Stimulated activated CD4-positive, alpha-beta T cell treated with anti-CD3 and anti-CD28 coated beads, Interleukin-12 subunit alpha, Interleukin-12 subunit beta, amount 100 ng/mL, for 4 hours (primary cell): ENCODE measurements at places on chromosomes 3 and 15.

- no peak for DNase-seq
These were observed 121.4 kb upstream of the PHLDB2 start for GRCh38 chr3:111737706-111738086.

GRCh38 chr3:59899061-59899460 is 849.2 kb upstream of the CFAP20DC start:
- no peak for DNase-seq

GRCh38 chr3:180656406-180656805 is 22.9 kb downstream of the CCDC39 start:
- DNase-seq = no peak

- no peak for DNase-seq
These were observed 31.7 kb downstream of the BOC start for GRCh38 chr3:113243071-113243470.

DNA sequence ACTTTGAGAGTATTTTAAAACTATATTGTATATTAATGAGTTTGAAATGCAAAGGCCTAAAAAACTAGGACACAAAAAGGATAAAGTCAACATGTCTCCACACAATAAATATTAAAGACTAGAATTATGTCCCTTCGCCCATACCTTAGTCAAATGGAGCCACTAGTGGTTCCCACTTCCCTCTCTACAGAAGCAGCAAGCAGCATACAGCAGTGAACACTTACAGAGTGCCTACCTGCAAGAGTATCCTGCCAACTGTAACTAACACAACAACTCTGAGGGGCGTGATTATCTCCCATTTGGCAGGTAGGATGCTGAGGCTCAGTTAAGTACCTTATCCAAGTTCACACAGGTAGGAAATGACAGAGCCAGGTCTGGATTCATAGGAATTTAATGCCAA is 17.2 kb downstream of the DYNC1LI1 start:
- no peak for DNase-seq
